ENCODE measurements at places on chromosomes 2 and 18. TPM values are rescaled to one million over a fixed set of nuclear protein-coding genes. Genes with fewer than 3 reads are reported as not detected.

DNA sequence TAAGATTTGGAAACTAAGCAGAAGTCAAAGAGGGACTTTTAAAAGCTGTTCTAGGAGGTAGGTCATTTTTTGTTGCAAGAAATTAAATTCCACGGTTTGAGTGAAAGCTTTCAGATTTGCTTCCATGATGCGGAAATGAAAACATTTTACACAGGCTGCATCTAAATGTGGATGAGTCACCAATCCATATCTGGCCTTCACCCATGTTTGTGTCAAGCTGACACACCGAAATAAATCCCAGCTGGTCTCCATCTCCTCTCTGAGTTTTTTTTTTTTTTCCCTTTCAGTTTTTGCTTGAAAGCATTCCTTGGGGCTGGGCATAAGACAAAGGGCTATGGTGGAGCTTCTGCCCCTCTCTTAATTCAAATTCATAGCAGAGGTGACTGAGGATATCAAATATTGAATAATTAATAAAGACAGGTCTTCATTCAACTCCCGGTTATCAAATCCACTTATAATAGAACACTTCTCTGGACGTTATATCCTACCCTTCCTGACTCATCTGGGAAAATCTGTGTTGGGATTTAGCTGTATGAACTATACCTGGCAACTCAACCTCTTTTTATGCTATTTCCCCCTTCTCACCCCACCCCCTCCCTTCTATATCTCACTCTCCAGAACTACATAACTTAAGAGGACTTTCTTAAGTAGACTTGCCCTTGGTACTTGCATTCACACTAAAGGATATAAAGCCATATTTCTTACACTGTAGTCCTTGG, 558.3 kb upstream of the GCFC2 start:
- no peaks in the 10 kb centered on the region for H3K36me3 ChIP-seq
- no peak overlapping the region for H3K4me3 ChIP-seq
- H3K4me1 ChIP-seq, result no peaks in the 10 kb centered on the region
- H3K27me3 ChIP-seq, result no peaks in the 10 kb centered on the region
- no peak overlapping the region for H3K27ac ChIP-seq

- no peak overlapping the region for H3K4me3 ChIP-seq
- H3K27ac ChIP-seq, result no peak overlapping the region
- no peaks in the 10 kb centered on the region for H3K36me3 ChIP-seq
- peaks cover 7% of the 10 kb centered on the region for H3K27me3 ChIP-seq
Measured at GRCh38 chr18:62321201-62321600, 3.9 kb upstream of the TNFRSF11A start.

RAB6D gene
- total RNA-seq, result not detected

TET3 gene
- 19.9 TPM for total RNA-seq

HOXD3 gene
- total RNA-seq, result not detected

- peak overlapping the region; percentile 47 for H3K4me3 ChIP-seq
- H3K36me3 ChIP-seq, result peaks cover 4% of the 10 kb centered on the region
- peak; percentile 8 for DNase-seq
- no peaks in the 10 kb centered on the region for H3K27me3 ChIP-seq
- peak overlapping the region; percentile 62 for H3K27ac ChIP-seq
Measured at GRCh38 chr18:46250084-46250811, 146.1 kb downstream of the HAUS1 start.

CMPK2 gene
- 1.1 TPM for total RNA-seq

Data from CD8-positive, alpha-beta memory T cell (primary cell).